ENCODE measurements at places on chromosomes 5 and 9.

DNA sequence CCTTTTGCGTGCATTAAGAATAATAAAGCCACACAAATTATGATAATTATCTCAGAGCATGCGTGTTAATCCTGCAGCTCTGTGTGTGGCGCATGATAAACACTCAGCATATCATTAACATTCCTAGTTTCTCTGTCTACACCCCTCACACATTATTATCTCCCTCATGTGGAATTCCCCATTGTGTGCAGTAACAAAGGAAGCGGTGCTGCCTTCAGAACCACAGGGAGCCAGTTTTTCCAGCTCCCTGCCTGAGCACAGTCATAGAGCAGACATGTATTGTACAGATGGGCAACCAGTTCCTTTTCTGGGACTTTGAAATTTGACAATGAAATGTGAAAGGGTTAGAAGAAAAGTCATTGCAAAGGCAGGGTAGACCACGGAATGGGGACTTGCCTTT lies 1365.5 kb upstream of the CDH9 start:
- DNase-seq = no peak

DNA sequence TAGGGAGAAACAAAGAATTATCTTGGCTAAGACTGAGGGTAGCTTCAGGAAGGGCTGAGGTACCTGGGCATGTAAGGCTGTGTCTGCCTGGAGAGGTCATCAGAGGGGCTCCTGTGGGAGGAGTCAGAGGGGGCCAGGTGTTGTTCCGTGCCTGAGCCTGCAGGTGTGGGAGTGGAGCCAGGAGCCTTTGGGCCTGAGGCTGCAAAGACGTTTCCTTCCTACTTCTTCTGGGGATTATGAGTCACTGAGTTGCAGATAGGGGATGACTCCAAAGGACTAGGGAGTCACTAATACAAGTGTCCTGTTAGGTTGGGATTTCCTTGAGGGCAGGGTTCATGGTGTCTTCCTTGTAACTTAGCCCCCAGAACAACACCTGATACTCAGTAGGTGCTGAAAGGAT lies 391.1 kb downstream of the ARHGEF28 start:
- DNase-seq = no peak

DNA sequence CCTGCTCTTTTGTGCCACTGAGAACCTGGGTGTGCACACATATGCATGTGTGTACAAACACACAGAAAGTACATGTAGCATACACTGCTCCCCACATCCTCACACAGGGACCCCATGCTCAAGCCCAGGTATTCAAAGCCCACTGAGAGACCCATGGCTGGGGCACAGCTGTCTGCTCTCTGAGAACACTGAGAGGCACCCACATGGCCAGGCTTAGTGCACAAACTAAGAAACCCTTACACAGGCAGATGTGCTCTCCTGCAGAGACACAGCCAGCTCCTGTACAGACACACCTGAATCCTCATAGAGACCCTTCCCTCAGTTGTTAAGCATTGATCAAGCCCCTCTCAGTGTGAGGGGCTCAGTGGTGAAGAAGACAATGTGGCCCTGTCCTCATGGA lies 92.5 kb downstream of the CACNA1B start:
- DNase-seq = no peak

DNA sequence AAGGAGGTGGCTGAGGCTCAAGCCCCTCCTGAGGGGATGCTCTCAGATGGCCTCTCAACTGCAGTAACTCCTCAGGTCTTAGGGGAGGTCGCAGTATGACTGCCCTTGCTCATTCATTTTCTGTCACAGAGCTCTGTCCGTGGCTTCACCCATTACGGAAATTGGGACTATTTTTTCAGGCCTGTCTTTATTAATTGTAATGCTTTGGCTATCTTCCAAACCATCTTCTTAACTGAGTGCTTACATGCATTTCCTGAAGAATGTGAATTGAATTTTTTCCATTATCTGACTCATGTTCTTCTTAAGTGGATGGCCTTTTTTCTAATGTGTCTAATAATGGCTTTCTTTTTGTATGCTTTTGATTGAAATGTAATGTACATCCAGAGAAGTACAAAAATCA lies 36.4 kb upstream of the SV2C start:
- DNase-seq = no peak

GRCh38 chr9:78004478-78005229 lies 27.0 kb downstream of the GNAQ start:
- no peak for DNase-seq

DNA sequence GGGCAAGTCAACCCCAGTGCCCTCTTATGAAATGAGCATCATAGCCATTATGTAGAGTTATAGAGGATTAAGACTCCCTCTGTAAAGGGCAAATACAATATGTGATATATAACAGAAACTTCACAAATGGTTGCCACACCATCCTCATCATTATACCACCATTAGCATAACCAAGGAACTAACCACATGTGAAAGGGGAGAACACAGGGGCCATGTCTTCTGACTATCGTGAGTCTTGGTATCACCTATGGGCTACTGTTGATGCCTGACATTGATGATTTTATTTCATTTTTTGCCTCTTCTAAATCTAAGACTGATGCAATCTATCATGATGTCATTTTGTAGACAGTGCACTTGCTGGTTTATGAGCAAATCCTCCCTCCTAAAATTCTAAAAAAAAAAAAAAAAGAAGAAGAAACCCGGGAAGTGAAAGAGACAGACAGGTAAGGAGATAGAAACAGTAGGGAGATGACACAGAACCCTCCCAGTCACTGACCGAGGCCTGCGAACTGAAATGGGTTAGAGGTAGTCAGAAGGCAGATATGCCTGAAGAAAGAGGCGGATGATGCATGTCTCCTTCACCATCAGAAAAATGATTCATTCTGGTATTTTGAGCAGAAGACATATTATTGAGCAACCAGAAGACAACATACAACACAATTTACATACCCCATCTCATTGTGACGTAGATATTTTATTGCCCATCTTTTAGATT lies 266.0 kb downstream of the DMAC1 start:
- no peak for DNase-seq

- no peak for DNase-seq
Observed at GRCh38 chr9:99150451-99151171, 45.7 kb downstream of the TGFBR1 start.

DNA sequence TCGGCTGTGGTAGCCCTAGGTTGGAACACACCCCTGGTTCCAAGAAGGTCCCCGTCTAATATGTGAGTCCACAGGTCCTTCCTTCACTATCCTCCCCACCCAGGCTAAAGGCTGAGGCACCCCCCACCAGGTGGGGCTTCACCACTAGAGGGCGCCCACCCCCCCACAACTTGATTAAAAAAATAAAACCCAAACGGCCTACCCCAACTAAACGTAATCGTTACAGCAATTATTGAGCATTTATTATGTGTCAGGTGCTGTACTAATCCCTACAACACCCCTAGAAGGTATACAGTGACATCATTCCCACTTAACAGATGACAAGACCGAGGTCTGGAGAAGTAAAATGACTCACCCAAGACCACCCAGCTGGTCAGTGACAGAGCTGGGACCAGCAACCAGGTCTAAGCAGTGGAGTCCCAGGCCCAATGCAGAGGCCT lies 65.0 kb downstream of the FGF18 start:
- no peak for DNase-seq

- no peak for DNase-seq
Observed at GRCh38 chr9:138049085-138049778, 171.7 kb downstream of the CACNA1B start.

DNA sequence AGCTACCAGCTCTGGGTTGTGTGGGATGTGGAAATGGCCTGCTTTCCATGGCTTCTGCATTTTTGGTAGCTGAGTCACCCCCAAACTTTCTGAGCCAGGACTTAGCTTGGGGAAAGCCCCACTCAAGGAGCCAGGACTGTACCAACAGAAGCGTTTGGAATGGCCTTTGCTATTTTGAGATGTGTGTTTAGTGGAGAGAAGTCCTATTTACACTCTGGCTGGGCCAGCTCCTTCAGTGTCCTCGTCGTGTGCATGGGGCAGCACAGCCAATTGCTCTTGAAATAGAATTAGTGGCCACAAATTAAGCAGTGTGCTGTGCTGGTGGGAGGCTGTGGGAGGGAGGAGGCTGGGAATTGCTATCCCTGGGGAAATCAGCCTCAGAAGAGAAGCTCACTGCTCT lies 51.6 kb downstream of the ENTREP1 start:
- DNase-seq = no peak

GRCh38 chr5:1343315-1343751 lies 1.6 kb downstream of the CLPTM1L start:
- DNase-seq = no peak

GRCh38 chr5:58447226-58447625 lies 12.7 kb downstream of the PLK2 start:
- no peak for DNase-seq

- DNase-seq = no peak
Observed at GRCh38 chr5:44869928-44870327, 61.2 kb downstream of the MRPS30 start.

GRCh38 chr5:13955896-13956295 lies 11.4 kb upstream of the DNAH5 start:
- DNase-seq = no peak

GRCh38 chr5:127909821-127910220 lies 173.7 kb upstream of the SLC12A2 start:
- DNase-seq = no peak

- DNase-seq = no peak
Observed at GRCh38 chr5:16464664-16465543, 696 bp downstream of the ZNF622 start.

GRCh38 chr5:109743041-109743531 lies 53.4 kb downstream of the MAN2A1 start:
- no peak for DNase-seq

- DNase-seq = no peak
Observed at GRCh38 chr5:7420510-7421280, 24.8 kb downstream of the ADCY2 start.

DNA sequence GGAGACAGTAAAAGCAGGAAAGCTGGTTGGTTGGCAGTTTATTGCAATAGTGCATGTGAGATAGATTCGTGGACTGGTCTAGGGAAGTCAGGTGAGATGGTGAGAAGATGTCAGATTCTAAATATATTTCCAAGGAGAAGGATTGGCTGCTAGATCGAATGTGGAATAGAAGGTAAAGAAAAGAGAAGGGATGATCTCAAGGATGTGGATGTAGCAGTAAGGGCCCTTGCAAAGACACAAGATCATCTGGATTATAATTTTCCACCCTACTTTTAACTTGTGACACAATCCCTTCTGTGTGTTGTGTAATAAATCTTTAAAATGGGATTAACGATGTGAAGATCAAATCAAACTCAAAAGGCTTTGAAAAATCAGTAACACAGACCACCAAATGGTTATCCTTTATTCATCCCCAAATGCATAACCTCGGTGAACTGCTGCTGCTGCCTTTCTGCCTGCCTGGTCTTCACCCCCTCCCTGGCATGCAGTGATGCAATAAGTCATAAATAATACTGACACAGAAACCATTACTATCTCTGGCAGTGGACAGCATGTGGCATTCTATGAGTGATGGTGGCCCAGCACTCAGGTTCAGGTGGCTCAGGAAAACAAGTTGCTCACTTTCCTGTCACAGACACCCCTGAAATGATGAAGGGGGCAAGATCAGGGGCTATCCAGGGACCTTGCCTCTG lies 178.4 kb downstream of the FAM114A2 start:
- DNase-seq = no peak

- no peak for DNase-seq
Observed at GRCh38 chr5:180082633-180083420, 11.3 kb upstream of the RNF130 start.

DNA sequence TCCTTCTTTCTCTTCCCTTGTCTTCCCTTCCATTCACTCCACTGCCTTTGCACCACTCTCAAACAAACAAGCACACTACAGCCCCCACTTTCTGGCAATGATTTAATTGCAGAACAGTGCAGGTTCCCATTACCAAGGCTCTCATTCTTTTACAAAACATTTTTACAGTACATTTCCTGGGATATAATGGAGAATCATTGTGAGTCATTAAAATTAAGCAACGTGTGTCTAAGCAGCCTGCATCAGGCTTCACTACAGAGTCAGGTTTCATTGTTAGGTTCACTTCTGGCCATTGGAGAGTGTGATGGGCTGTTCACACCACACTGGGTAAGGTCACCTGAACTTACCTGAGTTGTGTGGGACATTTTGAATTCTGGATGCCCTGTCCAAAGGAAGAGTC lies 303.5 kb downstream of the TRIM32 start:
- DNase-seq = no peak

DNA sequence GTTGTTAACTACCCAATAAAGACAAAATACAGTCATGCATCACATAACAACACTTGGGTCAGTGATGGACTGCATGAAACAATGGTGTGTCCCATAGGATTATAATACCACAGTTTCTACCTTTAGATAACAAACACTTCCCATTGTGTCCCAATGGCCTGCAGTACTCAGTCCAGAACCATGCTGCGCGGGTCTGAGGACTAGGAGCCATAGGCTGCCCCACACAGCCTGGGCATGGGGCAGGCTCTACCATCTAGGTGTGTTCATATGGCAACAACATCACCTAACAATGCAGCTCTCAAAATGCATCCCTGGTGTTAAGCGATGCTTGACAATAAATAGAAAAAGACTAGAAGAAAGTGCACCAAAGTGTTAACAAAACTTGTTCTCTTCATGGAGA lies 6.8 kb downstream of the IPPK start:
- no peak for DNase-seq

GRCh38 chr9:16726718-16727451 lies 143.6 kb downstream of the BNC2 start:
- DNase-seq = no peak

DNA sequence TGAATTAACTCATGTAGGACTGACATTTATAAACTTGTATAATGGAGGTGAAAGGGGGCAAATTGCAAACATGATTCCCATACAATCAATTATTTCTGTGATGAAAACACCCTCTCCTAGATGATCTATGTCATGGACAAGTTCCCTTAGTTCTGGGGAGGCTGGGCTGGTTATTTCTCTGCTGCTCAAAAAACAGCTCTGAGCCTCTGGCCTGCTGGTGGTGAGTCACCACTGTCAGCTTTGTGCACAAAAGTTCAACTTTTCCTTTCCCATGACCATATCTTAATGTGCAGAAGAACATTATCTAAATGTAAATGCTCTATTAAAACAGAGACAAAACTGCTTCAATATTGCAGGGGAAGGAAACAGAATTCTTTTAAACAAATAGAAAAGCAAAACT lies 85.0 kb downstream of the HMHB1 start:
- DNase-seq = no peak

DNA sequence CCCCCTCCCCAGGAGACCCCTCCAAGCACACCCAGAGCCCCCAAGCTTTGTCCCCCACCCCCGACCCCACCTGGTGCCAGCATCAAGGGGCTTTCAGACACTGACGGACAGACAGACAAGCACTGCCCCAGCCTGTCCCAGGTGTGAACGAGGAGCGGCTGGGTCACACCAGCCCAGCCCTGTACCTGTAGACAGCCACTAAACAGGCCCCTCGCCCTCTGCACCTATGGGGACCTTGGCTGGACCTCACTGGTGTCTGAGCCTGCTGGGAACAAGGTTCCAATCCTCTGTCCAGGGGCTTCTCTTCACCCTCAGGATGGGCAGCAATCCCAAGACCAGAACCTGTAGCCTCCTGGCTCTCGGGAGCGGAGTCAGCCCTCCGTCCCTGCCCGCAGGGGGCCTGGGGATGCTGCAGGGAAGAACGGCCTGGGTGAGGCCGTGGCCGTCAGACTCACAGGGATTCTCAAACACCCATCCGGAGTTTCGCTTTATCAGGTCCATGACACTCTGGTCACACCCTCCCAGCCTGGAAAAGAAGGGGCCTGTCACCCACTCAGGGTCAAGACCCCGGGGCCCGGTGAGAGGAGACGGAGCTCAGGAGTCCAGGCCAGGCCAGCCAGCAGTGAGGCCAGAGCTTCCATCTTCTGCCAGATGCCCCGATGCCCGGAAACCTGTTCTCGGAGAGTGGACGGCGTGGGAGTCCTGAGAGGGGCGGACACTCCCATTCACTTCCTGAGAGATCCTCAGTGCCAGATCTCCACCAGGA lies 2.8 kb downstream of the LCN6 start:
- DNase-seq = no peak

GRCh38 chr5:34051374-34051980 lies 8.5 kb upstream of the C1QTNF3 start:
- DNase-seq = no peak

Data from CD4-positive, alpha-beta T cell treated with Interleukin-15 for 1 hour (primary cell).